Epithelial cell of proximal tubule (primary cell): ENCODE measurements at places on chromosomes 3 and 15. TPM values are rescaled to one million over a fixed set of nuclear protein-coding genes. Genes with fewer than 3 reads are reported as not detected.
A peak's percentile ranks its signal among the peaks of the same experiment; 100 is the strongest.

Gene ZCWPW2
- total RNA-seq = 0.58 TPM in 1 of 2 replicates, not detected in the other

Gene RTF1
- total RNA-seq = 22.1 and 23.5 TPM in 2 replicates

Gene CP
- not detected in 2 replicates for total RNA-seq

DNA sequence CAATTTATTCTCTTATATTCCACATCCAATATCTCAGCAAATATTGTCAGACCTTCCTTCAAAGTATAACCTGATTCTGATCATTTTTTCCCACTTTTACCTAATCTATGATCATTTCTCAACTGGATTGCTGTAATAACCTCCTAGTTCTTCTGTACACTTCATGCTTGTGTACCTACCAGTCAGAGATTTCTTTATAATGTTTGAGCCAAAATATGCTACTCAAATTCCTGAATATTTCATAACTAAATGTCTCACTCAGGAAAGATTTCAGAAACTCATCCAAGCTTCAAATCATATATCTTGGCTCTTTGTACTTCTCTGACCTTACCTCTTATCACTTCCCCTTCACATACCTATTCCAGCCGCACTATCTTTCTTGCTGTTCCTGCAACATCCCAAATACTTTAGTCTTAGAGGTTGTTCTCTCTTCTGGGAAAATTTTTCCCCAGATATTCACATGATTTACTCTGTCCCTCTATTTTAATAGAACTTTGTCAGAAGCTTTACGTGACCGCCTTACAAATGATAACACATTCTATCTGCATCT lies 20.0 kb downstream of the BCHE start:
- no peak for DNase-seq

- no peak for DNase-seq
Measured at GRCh38 chr15:41584636-41585126, 25.7 kb downstream of the TYRO3 start.

- no peak for DNase-seq
Measured at GRCh38 chr3:151183265-151183671, 19.7 kb downstream of the GPR171 start.

DNA sequence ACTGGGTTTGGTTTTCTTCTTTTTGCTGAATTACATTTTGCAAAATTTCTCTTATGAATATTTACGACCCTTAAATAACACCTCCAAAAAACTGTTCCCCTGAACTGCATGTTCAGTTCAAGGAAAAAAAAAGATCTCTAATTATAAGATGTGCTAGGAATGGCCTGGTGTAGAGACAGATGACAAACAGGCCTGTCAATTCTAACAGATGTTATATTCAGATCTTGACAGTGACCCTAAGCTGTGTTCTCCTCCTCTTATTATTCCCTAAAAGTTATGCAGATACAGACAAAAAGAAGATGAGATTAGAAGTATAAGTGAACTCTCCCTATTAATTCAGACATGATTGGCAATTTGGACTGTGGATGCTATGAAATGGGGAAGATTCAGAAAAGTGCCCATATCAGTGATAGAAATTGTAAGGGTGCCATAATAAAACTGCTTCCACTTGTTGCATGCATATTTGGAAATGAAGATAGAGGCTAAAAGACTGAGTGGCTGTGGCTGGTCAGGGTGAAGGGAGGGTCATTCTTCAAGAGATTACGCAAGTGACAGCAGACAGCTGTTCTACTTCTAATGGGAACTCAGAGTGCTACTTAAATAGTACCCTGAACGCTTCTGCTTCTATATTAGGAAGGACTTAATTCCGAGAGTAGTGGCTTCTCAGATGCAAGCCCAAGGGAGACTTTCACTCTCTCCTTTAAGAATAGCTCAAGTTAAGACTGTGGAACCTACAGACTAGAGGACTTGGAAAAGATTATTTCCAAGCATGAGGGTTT lies 75.5 kb downstream of the ADAMTS9 start:
- no peak for DNase-seq

GRCh38 chr3:182027366-182027765 lies 315.6 kb downstream of the SOX2 start:
- DNase-seq = peak; percentile 73

- DNase-seq = no peak
Measured at GRCh38 chr15:34890424-34890823, 79.1 kb downstream of the AQR start.

DNA sequence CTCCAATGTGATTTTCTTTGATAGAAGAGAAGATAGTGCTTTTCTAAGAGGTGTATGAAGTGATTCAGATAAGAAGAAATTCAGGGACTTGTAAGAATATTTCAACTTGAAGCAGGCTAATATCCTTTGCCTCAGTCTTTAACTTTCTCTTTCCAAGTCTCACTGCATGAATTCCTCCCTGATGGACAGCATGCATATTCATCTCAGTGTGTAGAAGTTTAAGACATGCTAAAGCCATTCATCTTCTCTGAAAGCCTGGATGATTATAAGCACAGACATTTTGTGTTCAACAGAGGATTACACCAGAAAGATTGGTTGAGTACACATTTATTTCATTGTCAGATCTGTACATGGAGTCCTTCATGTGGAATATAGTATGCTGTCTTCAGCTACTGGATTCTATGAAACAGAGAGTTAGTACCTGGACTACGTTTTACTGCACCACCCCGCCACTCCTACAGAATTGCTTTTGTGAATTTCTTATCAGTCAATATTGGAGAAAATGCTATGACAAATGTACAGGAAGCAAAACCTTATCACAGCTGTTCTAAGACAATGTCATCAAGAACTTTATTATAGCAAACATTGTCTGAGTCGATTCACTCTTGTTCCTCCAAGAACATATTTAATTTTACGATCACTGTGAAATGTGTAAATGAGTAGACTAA lies 1346.1 kb downstream of the OTOL1 start:
- DNase-seq = no peak

- no peak for DNase-seq
Measured at GRCh38 chr15:28984421-28985315, 98.9 kb downstream of the APBA2 start.

DNA sequence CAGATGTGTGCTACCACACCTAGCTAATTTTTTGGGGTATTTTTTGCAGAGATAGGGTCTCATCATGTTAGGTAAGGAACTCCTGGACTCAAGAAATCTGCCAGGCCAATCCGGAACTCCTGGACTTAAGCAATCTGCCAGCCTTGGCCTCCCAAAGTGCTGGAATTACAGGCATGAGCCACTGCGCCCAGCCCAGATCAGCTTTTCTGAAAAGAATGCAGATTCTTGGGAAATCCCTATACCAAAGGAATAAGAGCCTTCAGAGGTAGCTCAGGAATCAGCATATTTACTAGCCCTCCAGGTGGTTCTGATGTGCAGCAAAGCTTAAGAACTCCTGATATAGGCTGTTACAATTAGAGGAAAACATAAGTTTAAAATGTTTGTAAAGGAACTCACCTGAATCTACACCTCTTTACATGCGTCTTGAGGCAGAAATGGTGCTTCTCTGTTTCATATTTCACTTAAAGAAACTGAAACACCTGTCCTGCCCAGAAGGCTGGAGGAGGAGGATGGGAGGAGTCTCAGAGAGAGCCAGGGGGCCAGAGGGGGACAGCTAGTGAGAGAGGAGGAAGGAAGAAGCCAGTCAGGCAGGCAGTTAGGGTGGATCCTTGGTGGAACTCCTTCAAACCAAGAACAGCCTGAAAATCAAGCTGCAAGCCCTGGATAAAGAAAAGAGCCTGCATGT lies at the start of gene XCR1:
TSS of gene XCR1 (minus strand) at position 463 of the 685 bp plus-strand sequence. CDS start 5,536 bp downstream, outside the sequence.
- no peak for DNase-seq

DNA sequence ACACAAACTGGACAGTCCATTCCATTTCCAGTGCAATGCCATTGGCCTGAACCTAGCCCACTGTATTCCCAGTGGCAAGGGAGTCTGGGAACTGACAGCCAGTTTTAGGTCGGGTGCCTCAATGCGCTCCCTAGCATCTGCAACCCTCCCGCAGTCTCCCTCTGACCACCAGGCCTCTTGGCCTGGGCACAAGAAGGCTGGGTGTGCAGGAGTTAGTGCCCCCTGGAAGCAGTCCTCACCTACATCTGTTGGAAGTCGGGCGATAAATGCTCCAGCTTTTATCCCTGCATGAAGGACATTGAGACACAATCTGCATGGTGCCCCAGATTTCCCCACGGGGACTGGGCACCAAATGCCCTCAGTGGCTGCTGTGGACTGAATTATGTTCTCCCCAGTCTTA lies 12.7 kb downstream of the C3orf22 start:
- no peak for DNase-seq

- no peak for DNase-seq
Measured at GRCh38 chr3:99624496-99625236, 13.7 kb upstream of the COL8A1 start.

DNA sequence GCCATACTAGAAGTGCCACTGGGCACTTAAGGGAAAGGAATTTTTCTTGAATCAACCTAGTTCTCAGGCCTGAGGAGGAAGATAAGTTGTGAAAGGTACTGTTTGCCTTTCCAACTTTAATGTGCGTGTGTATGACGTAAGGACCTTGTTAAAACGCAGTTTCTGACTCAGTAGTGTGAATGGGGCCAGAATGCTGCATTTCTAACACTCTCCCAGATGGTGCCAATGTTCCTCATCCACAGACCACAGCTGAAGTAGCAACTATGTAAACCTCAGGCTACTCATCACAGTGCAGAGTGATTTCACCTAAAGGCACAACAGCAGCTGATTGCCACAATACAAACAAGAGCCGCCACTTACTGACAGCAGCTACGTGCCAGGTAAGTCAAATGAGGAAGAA lies 103.6 kb downstream of the OTOL1 start:
- no peak for DNase-seq

DNA sequence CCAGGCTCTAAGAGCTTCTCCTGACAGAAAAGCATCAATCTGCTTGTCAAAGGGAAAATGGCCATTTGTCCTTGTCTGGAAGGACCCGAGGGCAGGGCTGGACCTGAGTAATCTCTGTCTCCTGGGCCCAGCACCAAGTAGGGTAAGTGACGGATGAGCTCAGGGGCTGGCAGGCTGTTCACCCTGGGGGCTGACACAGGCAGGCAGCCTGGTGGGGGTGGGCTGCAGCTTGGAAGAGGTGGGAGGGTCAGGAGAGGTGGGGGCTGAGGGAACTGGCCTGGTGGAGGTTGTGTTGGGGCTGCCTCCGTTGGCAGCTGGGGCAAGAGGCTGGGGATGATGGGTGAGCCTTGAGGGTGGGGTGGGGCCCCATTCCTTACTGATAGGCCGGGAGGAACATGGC lies 42.3 kb upstream of the ADPGK start:
- DNase-seq = no peak

DNA sequence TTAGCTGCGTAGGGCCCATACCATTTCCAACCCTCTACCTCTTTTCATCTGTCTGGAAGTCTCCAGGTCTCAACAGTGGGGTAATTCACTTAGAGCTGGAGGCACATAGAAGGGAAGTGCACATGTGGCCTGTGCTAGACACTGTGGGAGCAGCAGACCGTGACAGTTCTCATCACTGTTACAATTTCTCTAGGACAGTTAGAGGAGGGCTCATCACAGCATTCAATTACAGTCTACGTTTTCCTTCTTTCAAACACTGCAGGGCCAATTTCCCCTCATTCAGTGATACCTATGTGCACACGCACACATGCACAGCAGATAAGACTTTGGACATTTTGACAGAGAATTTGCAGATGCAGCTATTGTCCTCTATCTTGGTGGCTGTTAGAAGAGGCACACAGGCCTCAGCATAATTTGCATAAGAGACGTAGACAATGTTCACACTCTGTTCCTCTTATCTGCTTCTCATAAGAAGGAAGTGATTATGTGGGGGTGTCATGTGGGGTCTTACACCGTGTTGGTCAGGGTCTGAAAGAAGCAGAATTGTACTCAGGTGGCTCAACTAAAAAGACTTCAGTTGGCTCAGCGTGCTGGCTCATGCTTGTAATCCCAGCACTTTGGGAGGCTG lies 12.6 kb upstream of the HRG start:
- no peak for DNase-seq

DNA sequence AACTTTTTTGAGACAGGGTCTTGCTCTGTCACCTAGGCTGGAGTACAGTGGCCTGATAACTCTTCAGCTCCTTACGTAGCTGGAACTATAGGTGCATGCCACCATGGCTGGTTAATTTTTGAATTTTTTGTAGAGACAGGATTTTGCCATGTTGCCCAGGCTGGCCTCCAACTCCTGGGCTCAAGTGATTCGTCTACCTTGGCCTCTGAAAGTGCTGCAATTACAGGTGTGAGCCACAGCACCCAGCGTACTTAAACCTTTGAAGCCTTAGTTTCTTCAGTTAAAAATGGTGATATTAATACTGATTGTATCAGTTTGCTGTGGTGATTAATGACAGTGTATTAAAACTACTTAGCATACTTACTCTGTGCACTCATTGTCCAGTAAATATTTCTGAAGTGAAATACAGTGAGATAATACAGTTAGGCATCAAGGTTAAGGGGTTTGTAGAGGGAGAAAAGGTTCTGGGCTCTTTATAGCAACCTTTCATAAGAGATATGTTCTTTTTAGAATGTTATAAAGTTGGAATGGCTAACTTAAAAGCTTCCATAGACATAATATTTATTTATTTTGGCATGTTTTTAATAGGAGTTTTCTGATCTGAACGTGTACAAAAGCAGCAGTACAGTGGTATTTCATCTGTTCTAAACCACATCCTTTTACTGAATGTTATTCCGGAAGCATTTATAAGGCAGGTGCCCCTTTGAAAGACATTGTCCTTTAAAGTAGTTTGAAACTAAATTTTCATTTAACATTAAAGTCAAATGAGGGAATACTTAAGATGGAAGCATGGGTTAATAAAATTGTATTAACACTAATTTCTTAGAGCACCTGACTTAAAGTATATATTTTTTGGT lies 23.6 kb downstream of the NCK1 start:
- DNase-seq = no peak

GRCh38 chr3:102488331-102488730 lies 53.5 kb downstream of the ZPLD1 start:
- DNase-seq = no peak

DNA sequence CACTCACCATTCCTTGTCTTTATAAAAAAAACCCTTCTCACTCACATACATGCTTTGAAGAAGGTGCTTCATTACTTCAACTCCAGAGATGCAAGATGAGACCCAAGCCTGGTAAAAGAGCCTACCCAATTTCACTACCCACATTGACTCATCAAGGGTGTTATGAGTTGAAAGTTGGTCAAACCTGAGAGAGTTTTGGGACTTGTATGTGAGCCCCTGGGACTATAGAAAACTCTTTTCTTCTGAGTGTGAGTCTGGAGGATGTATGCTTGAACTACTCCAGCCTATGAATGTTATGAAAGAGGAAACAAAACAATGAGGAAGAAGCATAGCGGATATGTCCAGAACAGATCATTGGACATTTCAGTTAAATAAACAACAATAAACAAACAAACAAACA lies 106.5 kb upstream of the SATB1 start:
- no peak for DNase-seq

- DNase-seq = no peak
Measured at GRCh38 chr3:98692787-98693473, 70.2 kb upstream of the ST3GAL6 start.

DNA sequence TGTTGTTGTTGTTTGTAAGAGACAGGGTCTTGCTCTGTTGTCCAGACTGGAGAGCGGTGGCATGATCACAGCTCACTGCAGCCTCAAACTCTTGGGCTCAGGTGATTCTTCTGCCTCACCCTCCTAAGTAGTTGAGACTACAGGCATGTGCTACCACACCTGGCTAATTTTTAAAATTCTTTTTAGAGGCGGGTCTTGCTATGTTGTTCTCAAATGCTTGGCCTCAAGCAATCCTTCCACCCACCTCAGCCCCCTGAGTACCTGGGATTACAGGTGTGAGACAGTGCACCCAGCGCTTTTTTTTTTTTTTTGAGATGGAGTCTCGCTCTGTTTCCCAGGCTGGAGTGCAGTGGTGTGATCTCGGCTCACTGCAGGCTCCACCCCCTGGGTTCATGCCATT lies 46.7 kb downstream of the TMOD3 start:
- DNase-seq = no peak

GRCh38 chr3:153855772-153856171 lies 265.4 kb upstream of the ARHGEF26 start:
- no peak for DNase-seq

- no peak for DNase-seq
Measured at GRCh38 chr3:40404591-40405198, 17.7 kb downstream of the ENTPD3 start.
